Stimulated activated CD4-positive, alpha-beta T cell treated with anti-CD3 and anti-CD28 coated beads, Interleukin-2, amount 100 ng/mL, for 48 hours (primary cell): ENCODE measurements at places on chromosomes 13 and 19.

GRCh38 chr13:74067818-74068217 lies 66.4 kb downstream of the KLF12 start:
- no peak for DNase-seq

DNA sequence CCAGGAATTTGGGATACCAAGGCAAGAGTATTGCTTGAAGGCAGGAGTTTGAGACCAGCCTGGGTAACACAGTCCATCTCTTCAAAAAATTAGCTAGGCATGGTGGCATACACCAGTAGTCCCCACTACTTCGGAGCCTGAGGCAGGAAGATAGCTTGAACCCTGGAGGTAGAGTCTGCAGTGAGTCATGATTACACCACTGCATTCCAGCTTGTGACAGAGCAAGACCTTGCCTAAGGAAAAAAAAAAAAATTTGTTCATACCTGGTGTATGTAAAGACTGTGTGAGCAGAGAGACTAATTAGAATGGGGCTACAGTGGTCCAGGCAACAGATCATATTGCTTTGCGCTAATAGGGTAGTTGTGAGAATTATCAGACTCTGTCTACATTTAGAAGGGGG lies 778.3 kb upstream of the PCDH20 start:
- no peak for DNase-seq

- peak; percentile 4 for DNase-seq
Measured at GRCh38 chr13:36998624-36999041, 507 bp downstream of the ALG5 start.

- no peak for DNase-seq
Measured at GRCh38 chr19:38039966-38040365, 133.0 kb downstream of the SIPA1L3 start.

GRCh38 chr19:5132206-5132560 lies 163.3 kb downstream of the KDM4B start:
- DNase-seq, result no peak

- no peak for DNase-seq
Measured at GRCh38 chr13:39976481-39976880, 321.0 kb downstream of the COG6 start.

- DNase-seq, result no peak
Measured at GRCh38 chr13:85247780-85248179, 551.4 kb downstream of the SLITRK6 start.

GRCh38 chr13:46668302-46668720 lies 115.3 kb downstream of the LRCH1 start:
- no peak for DNase-seq

GRCh38 chr13:101412076-101412475 lies 4.2 kb downstream of the NALCN start:
- DNase-seq, result no peak

DNA sequence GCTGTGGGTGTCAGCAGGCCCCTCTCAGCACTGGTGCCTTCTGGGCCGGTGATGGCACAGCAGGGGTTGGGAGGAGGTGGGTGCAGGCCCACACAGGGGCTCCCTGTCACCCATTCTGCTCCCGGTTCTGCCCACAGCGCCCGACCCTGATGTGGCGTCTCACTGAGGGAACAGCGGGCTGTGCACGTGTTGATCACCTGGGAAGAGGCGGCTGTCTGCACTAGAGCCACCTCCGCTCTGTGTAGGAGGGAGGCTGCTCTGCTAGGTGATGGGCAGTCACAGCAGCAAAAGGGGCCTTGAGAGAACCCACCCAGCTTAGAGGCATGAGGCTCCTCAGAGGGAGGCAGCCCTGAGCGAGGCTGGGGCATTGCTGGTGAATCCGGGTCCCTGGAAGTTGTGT lies 39.2 kb upstream of the TUBGCP3 start:
- no peak for DNase-seq
